Type B pancreatic cell (in vitro differentiated cells): ENCODE measurements at places on chromosomes 7 and 10. TPM values are rescaled to one million over a fixed set of nuclear protein-coding genes. Genes with fewer than 3 reads are reported as not detected.

Gene FAM25C
- total RNA-seq, result not detected in 2 replicates

Gene RNF148
- 0.39 TPM in 1 of 2 replicates, not detected in the other for total RNA-seq

Gene SLC39A12
- not detected in 2 replicates for total RNA-seq

Gene UCN3
- 1.2 and 3.4 TPM in 2 replicates for total RNA-seq

Gene MMD2
- total RNA-seq, result not detected in 2 replicates

DNA sequence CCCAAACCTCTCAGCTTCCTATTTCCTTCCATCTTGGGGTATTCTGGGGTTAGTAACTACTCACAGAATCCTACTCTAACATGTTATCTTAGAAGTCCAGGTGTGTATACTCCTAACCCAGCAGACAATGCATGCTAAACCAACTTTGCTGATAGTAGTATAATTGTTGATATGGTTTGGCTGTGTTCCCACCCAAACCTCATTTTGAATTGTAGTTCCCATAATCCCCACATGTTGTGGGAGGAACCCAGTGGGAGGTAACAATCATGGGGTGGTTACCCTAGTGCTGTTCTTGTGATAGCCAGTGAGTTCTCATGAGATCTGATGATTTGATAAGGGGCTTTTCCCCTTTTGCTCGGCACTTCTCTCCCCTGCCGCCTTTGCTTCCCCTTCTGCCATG is 135.1 kb downstream of the CHRM2 start:
- DNase-seq, result no peak
- H3K4me1 ChIP-seq, result peaks cover 38% of the 10 kb centered on the region
- peaks cover 4% of the 10 kb centered on the region for H3K36me3 ChIP-seq
- H3K4me3 ChIP-seq, result no peak overlapping the region
- H3K27me3 ChIP-seq, result no peaks in the 10 kb centered on the region
- H3K27ac ChIP-seq, result no peak overlapping the region

- H3K4me1 ChIP-seq, result no peaks in the 10 kb centered on the region
- no peak for DNase-seq
- H3K27me3 ChIP-seq, result no peaks in the 10 kb centered on the region
- no peak overlapping the region for H3K27ac ChIP-seq
Observed at GRCh38 chr7:66869660-66870450, 51.2 kb upstream of the TMEM248 start.

- H3K4me1 ChIP-seq, result peaks cover 15% of the 10 kb centered on the region
- no peak for DNase-seq
- no peak overlapping the region for H3K27ac ChIP-seq
- no peaks in the 10 kb centered on the region for H3K36me3 ChIP-seq
- H3K27me3 ChIP-seq, result no peaks in the 10 kb centered on the region
- H3K4me3 ChIP-seq, result no peak overlapping the region
Observed at GRCh38 chr10:21068026-21068656, 171.0 kb upstream of the NEBL start.

DNA sequence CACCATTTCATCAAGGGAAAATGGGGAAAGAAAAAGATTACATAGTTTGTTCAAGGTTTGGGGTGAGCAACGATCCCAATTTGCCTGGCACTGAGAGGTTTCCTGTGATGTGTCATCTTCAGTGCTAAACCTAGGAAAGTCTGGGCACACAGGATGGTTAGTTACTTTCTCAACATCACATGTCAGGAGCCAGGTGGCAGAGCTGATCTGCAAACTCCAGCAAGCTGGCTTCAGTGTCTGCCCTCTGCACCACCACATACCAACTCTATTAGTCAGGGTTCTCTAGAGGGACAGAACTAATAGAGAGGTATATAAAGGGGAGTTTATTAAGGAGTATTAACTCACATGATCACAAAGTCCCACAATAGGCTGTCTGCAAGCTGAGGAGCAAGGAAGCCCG is 11.3 kb downstream of the ADAM12 start:
- no peak overlapping the region for H3K27ac ChIP-seq
- H3K4me1 ChIP-seq, result no peaks in the 10 kb centered on the region
- no peak for DNase-seq
- no peaks in the 10 kb centered on the region for H3K27me3 ChIP-seq

- no peaks in the 10 kb centered on the region for H3K27me3 ChIP-seq
- H3K4me1 ChIP-seq, result no peaks in the 10 kb centered on the region
- no peak overlapping the region for H3K4me3 ChIP-seq
- DNase-seq, result no peak
- peaks cover 4% of the 10 kb centered on the region for H3K36me3 ChIP-seq
Observed at GRCh38 chr7:107605218-107605815, 25.3 kb downstream of the BCAP29 start.

DNA sequence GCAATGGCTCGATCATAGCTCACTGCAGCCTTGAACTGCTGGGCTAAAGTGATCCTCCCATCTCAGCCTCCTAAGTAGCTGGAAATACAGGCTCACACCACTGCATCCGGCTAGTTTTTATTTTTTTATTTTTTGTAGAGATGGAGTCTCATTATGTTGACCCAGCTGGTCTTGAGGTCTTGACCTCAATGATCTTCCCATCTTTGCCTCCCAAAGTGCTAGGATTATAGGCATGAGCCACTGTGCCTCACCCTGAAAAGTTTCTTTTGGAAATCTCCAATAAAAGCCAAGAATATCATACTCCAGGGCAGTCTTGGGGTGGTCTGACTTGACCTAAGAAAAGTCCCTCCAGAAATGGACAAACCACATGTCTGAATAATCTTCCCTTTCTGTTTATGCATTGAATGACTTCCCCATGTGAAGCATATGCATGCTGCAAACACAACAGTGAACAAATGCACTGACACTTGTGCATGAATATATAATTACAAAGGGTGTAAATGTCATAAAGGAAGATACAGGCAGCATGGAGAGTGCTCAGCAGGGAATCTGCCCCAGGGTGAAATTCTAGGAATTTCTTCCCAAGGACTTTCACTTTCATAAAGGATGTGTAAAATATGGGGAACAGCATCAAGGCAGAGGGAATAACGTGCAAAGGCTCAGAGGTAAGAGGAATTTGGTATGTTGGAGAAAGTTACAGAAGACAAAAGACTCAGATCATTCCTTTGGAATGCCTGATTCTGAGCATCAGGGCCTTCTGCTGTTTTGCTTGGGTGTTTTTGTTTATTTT is 142.4 kb upstream of the LYZL1 start:
- DNase-seq, result no peak
- no peak overlapping the region for H3K4me3 ChIP-seq
- peaks cover 4% of the 10 kb centered on the region for H3K27me3 ChIP-seq
- peaks cover 16% of the 10 kb centered on the region for H3K4me1 ChIP-seq
- no peak overlapping the region for H3K27ac ChIP-seq

GRCh38 chr10:10223131-10223530 is 794.5 kb upstream of the CELF2 start:
- no peak overlapping the region for H3K4me3 ChIP-seq
- no peak for DNase-seq
- H3K36me3 ChIP-seq, result no peaks in the 10 kb centered on the region
- H3K27ac ChIP-seq, result peak overlapping the region; percentile 40
- H3K27me3 ChIP-seq, result no peaks in the 10 kb centered on the region

DNA sequence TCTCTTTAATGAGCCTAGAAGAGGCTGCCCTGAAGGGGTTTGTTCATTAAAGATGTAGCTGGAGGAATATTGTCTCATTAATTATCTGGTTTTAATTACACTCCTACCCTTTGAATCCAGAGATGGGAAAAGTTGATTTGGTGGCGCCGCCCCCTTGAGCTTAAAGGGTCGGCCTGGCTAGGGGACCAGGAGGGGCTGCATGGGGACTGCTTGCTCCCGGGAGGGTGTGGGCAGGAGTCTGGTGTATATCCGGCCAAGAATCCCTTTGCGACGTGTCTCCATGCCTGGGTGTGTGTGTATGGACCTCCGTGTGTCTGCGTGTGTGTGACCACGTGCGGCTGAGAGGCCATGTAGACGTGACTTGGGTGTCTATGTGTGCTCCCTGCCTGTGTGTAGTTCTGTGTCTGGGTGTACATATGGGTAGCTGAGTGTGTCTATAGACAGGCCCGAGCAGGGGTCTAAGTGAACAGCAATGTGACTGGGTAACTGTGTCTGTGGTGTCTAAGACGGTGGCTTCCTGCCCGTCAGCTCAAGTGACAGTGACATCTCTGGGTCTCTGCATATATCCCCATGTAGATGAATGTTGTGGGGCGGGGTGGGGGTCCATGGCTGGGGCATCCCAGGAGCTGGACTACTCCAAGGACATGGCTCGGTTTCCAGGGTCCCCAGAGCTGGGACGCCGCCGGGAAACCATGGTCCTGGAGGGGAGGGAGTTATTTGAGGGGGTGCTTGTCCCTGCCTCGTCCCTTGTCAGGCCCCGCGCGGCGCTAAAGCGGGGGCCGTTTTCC is 10.7 kb downstream of the LBX1 start:
- no peak overlapping the region for H3K27ac ChIP-seq
- no peak for DNase-seq
- H3K36me3 ChIP-seq, result peaks cover 4% of the 10 kb centered on the region

DNA sequence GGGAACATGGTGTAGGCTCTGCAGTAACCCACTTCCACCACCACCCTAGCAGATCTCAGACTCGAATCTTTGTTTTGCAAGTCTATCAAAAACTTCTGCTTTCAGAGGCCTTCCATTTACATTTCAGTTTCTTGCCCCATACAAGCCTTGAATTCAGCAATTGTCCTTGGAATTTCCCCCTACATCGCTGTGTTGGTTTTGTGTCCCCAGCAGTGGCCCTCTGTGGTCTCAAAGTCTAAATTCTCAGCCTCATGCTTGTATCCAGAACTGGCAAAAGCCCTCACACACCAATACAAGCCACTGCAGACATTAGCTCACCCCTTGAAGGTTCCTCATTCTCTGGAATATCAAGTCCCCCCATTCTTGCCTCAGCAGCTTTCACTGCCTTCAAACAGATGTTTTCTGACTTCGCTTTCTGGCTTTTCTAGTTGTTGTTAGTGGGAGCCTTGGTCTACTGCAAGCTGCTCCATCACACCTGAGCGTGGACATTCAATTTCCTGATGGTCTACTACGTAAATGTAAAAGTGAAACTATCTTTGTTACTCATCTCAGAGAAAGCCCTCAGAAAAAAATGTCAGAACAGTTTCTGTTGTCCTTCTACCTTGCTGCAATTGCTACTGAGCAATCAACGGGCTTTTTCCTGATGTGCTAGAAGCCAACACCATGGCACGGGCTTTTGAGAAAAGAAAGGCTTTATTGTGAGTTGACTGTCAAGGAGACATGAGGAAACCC is 1.8 kb upstream of the NUB1 start:
- peaks cover 3% of the 10 kb centered on the region for H3K27me3 ChIP-seq
- H3K27ac ChIP-seq, result no peak overlapping the region
- peak overlapping the region; percentile 9 for H3K4me3 ChIP-seq
- H3K36me3 ChIP-seq, result no peaks in the 10 kb centered on the region
- DNase-seq, result no peak

DNA sequence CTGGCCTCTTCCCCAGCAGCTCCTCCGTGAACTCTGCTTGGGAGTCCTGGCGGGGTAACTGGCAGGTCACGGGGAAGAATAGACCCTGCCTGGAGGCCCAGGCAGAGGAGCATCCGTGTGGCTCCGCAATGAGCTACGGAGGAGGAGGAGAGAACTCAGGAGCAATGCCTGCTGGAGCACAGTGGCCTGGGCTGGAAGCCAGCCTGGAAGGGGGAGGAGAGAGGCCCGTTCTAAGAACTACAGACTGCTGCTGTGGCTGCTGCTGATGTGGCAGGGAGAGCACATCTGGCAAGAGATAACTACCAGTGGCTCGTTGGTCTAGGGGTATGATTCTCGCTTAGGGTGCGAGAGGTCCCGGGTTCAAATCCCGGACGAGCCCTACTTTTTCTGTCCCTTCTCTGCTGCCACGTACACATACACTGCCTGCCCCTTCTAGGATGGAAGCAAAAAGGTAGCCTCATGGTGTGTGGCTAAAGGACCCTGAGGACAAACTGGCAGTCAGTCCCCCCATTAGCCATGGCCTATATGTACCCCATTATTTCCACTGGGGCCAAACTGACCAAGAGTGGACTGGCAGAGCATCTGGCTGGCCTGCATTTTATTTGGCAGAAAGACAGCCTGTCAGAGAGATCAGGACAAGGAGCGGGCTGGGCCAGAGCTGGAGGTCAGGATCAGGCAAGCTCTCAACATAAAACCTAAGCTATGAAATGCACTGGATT is 7.7 kb upstream of the OPN1SW start:
- H3K4me1 ChIP-seq, result peaks cover 14% of the 10 kb centered on the region
- peaks cover 24% of the 10 kb centered on the region for H3K27me3 ChIP-seq
- H3K36me3 ChIP-seq, result no peaks in the 10 kb centered on the region
- DNase-seq, result peak; percentile 86

DNA sequence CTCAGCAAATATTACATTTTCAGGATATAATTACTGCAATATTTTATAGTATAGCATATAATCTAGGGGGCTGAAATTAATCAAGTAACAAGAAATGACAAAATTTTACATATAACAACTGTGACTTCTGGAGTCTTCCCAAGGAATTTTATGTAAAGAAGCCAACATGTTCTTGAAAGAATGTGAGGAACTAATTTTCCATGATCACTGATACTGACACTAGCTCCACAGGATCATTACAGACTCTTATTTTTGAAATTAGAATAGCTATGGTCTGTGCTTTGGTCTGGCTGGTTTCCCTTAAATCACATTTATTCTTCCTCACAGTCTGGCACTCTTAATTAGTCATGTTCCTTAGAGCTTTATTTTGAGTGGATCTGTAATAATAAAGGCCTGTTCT is 267.7 kb upstream of the SEMA3A start:
- no peaks in the 10 kb centered on the region for H3K4me1 ChIP-seq
- DNase-seq, result no peak
- H3K36me3 ChIP-seq, result no peaks in the 10 kb centered on the region
- H3K27me3 ChIP-seq, result no peaks in the 10 kb centered on the region

- no peak overlapping the region for H3K27ac ChIP-seq
- H3K4me1 ChIP-seq, result no peaks in the 10 kb centered on the region
- no peak for DNase-seq
- no peak overlapping the region for H3K4me3 ChIP-seq
- H3K36me3 ChIP-seq, result no peaks in the 10 kb centered on the region
Observed at GRCh38 chr7:106128836-106129235, 16.7 kb upstream of the SYPL1 start.

DNA sequence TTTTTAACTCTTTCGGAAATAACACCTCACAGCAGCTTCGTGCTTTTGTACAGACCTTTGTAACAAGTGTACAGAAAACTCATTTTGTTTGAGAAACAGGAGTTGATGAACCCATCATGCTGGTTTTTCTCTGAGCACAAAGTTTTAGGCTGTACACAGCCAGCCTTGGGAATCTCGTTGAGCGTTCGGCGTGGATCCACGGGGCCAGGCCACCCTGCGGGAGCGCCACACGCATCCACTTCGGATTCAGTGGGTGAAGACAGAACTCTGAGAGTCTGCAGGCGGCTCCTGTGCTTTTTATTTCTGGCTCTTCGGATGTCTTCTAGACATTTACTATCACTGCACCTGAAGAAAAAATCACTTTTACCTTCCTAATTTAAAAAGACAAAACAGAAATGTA is 131.2 kb downstream of the SMURF1 start:
- no peak overlapping the region for H3K27ac ChIP-seq
- H3K27me3 ChIP-seq, result no peaks in the 10 kb centered on the region
- H3K4me3 ChIP-seq, result no peak overlapping the region
- no peaks in the 10 kb centered on the region for H3K4me1 ChIP-seq

- H3K36me3 ChIP-seq, result peaks cover 4% of the 10 kb centered on the region
- H3K27me3 ChIP-seq, result no peaks in the 10 kb centered on the region
- peak overlapping the region; percentile 94 for H3K4me3 ChIP-seq
- peaks cover 27% of the 10 kb centered on the region for H3K4me1 ChIP-seq
Observed at GRCh38 chr10:73093922-73094850, 2.5 kb downstream of the P4HA1 start.

- no peak overlapping the region for H3K4me3 ChIP-seq
- H3K27ac ChIP-seq, result no peak overlapping the region
- H3K4me1 ChIP-seq, result peaks cover 23% of the 10 kb centered on the region
- DNase-seq, result no peak
Observed at GRCh38 chr10:88903715-88904114, 23.7 kb downstream of the STAMBPL1 start.
